ENCODE measurements at places on chromosomes 4 and X.

- DNase-seq, result no peak
These were observed 905.0 kb downstream of the RAB28 start for GRCh38 chr4:12579172-12579571.

- DNase-seq, result no peak
These were observed 18.4 kb upstream of the NRK start for GRCh38 chrX:105803891-105804290.

DNA sequence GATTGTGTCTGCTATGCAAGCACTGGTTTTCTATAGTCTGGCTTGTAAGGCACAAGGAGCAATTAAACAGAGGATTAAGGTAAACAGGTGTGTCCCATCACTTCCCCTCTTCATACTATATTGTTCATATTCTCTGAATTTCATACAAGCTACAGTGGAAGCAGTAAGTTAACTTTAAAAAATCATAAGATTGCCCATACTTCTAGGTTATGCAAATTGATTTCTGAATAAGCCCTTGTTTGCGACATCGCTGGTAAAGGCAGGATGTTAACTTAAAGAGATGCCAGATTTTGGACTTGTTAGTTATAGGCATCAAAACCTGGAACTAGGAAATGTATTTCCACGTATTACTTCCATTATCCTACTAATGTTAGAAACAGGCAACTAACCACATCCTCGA lies 1.0 kb upstream of the TMEM131L start:
- DNase-seq, result no peak

DNA sequence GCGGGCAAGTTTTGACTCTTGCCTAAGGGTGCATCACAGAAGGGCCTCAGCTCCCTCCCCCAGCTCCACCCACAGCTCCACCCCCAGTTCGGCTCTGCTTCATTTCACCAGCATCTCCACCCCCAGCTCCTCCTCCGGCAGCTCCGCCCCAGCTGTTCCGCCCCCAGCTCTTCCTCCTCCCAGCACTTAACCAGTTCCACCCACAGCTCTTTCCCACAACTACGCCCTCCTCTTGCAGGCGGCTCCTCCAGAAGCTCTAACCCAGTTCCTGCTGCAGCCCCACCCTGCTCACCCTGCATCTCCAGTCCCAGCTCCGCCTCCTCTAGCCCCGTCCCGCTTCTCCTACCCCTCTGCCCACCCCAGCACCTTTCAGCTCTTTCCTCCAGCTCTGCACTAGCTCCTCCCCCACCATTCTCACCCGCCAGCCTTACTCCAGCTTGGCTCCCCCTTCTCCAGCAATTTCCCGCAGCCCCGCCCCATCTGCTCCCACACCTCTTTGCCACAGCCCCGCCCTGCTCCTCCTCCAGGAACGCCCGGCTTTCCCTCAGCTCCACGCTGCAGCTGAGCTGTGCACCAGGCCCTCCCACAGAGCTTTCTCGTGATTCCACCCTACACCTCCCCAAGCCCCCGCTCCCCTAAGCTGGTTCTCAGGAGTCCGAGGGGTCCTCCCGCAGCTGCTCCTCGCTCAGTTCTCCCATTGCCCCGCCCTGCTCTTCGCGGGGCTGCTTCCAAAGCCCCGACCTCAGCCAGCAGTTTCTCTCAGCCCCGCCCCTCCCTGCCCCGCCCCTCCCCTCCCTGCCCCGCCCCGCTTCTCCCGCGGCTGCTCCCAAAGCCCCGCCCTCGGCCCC lies 1.3 kb upstream of the EOLA1 start:
- DNase-seq, result peak; percentile 91

- no peak for DNase-seq
These were observed 36.8 kb downstream of the GPRIN3 start for GRCh38 chr4:89270792-89271191.

DNA sequence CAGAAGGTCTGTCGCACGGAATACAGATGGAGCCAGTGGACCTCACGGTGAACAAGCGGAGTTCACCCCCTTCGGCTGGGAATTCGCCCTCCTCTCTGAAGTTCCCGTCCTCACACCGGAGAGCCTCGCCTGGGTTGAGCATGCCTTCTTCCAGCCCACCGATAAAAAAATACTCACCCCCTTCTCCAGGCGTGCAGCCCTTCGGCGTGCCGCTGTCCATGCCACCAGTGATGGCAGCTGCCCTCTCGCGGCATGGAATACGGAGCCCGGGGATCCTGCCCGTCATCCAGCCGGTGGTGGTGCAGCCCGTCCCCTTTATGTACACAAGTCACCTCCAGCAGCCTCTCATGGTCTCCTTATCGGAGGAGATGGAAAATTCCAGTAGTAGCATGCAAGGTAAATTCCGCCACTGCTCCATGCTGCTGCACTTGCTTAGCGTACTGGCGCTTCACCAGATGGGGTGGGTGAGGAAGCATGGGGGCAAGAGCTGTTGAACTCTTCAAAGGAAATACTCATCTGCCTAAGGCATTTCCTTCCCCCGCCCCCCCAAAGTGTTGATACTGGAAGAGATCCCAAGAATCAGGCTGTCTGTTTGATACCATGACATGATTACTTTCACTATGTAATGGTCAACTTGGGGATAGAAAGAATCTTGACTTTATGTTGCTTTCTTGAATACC lies 24.8 kb downstream of the KLF3 start:
- no peak for DNase-seq

DNA sequence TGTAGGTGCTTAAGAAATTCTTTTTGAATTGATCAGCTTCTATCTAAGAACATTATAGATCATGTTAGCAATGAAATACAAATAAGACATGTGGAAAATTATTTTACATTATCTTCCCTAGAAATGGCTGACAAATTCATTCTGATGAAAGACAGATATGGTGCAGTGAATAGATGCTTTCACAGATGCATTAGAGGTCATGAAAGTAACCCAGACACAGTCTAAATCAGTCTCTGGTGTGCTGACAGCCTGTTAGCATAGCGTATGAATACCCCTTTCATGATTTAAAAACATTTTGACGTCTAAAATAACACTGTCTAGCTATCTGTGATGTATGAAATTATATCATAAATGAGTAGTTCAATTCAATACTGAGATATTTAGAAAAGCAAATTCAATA lies 180.9 kb downstream of the UNC5C start:
- no peak for DNase-seq

All from HFFc6 (cell line).